Globus pallidus (tissue), 1 donor: ENCODE measurements at places on chromosomes 16 and 17.

DNA sequence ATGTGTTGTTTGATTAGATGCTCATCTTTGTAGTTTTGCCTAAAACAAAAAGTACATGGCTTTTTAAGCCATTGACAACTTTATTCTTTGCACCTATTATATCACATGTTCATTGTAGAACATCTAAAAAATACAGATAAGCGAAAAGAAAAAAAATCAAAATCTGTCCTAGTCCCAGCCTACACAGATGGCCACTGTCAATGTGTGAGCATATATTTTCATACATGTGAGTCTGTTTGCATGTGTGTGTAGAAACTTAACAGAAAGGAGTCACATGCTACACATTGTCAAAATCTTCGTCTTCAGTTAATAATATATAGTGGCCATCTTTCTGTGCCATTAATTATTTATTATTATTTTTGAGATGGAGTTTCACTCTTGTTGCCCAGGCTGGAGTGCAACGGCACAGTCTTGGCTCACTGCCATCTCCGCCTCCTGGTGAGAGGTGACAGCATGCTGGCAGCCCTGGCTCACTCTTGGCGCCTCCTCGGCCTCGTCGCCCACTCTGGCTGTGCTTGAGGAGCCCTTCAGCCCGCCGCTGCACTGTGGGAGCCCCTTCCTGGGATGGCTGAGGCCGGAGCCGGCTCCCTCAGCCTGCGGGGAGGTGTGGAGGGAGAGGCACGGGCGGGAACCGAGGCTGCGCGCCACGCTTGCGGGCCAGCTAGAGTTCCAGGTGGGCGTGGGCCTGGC is 68.5 kb upstream of the AMZ2 start:
- no peak for DNase-seq

DNA sequence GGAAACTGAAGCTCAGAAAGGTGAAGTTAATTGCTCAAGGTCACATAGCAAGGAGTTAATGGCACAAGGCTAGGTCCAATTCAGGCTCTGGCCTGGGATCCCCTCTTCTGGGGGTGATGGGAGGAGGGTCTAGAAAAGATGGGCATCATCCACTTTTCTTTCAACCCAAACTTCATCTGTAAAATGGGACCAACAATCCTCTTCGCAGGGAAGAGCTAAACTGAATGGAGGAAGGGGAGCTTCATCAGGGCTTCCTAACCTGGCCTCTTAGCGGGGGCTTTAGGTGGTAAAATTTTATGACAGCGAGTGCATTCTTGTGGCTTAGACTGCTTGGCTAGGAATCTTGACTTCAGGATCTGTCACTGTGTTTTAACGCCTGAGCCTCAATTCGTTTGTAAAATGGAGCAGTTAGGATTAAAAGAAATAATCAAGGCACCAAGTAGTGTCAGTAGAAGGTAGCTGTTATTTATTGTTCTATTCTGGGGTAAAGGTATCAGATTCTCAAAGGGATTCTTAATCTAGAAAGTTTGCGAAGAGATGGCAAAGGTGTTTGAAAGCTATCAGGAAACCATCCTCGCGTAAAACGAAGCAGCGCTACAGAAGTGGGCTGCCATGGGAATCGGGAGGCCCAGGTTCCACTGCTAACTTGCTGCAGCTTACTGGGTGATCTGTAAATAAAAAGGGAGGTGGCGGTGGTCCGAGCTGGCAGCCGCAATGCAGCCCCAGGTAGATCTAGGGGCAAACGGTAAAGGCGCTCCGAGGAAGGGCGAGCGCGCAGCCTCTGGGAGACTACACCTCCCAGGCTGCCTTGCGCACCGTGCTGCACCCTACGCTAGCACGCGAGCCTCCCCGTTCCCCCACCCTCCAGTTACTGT is 1.5 kb upstream of the SRCAP start:
- peak; percentile 97 for DNase-seq

DNA sequence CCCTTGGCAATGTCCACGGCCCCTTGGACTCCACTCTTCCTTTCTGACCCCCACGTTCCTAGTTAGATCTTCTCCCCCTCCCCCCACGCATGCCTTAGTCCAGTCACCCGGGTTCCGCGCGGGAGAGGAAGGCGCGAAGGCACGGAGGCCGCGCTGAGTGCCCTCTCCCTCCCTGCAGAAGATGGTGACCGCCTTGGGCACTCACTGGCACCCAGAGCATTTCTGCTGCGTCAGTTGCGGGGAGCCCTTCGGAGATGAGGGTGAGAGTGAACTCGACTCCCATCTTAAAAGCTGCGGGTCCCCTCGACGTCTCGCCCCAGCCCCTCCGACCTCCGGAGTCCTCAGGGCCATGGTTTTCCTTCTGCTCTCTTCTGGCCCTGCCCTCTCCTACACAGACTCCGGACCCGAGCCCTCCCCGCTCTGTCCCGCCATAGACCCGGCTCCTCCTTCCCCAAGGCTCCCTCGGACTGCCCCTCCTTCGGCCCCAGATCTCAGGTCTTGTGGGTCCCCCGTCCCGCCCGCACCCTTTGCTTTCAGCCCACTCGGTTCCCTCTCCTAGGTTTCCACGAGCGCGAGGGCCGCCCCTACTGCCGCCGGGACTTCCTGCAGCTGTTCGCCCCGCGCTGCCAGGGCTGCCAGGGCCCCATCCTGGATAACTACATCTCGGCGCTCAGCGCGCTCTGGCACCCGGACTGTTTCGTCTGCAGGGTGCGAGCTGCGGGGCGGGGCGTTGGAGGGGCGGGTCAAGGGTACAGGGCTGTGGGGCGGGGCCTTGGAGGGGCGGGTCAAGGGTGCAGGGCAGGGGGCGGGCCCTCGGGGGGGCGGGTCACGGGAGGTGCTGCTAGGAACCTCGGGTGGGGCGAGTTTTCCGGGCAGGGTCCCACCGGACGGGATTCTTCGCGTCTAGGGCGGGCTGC is 4.6 kb downstream of the TGFB1I1 start:
- peak; percentile 40 for DNase-seq

DNA sequence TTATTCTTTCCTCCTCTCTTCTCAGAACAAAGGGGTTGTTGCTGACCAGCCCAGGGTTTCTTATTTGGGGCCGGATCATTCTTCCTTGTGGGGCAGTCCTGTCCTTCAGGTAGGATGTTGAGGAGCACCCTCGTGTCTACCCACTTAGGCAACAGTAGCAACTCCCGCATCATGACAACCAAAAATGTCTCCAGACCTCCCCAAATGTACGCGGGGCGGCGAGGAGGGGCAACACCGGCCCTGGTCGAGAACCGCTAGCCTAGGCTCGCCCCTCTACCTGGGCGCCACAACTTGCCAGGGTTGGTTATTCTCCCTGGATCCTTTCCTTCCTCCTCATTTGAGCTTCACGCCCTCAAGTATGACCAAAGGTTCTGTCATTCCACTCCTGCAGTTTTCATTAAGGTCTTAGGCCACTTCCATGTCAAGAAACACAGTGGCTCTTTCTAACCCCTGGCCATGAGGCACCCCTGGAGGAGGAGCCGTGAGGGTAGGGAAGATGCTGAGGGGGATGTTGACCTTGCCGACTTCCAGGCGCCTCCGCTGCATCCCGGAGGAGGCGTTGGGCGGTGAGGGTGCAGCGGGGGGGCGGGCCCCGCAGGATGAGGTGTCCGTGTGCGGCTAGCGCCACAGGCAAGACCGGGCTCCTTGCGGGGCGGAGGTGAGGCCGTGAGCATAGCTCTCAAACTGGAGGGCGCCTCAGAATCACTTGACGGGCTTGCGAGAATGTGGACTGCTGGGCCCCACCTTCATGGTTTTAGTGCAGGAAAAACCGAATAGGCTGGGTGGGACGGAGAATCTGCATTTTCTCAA is 712 bp upstream of the SPECC1 start:
- no peak for DNase-seq

DNA sequence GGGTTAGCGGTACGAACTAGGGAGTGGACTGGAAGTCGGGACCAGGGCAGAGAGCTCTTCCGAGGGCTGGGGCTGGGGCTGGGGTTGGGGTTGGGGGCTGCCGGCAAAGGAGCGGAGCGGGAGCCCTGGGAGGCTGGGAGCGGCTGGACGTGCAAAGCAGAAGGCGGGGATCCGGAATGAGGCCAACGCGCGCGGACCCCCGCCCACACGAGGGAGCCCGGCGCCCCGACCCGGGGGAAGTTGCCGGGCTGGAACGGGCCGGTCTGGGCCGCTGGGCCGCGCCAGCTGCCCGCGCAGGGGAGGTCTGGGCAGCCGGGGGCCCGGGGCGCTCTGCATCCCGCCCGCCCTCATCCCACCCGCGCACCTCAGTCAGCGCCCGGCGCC is 323 bp downstream of the ST3GAL2 start:
- DNase-seq: no peak

- no peak for DNase-seq
Measured at GRCh38 chr16:31273676-31274075, 13.9 kb downstream of the ITGAM start.

- DNase-seq: no peak
Measured at GRCh38 chr17:71558901-71559300, 561.9 kb upstream of the SOX9 start.

DNA sequence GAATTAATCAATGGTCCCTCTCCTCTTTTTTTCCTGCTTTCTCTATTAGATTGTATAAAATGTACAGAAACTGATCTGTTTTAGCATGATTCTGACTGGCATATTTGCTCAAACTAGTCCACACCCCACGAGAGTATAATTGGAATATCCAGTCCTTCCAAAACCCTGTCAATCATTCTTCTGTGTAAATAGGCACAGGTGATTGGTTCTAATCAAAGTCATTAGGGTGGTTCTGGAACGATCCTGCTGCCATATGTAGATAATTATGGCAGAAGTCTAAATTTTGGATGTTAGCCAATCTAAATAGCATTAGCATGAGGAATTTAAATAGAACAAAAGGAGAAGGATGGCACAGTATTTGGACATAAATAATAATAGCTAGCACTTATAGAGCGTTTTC is 165.7 kb downstream of the SHISA6 start:
- DNase-seq: no peak
